Left ventricle myocardium inferior (tissue), 1 donor: ENCODE measurements at places on chromosomes 11 and 22.
A peak's percentile ranks its signal among the peaks of the same experiment; 100 is the strongest.

GRCh38 chr11:62242021-62242420 is at the start of gene SCGB1D2:
Gene SCGB1D2 (plus strand): TSS chr11:62242239. CDS start chr11:62242308, 69 bp downstream.
- peak within 1 kb of the TSS; percentile 54 for H3K27ac ChIP-seq
- H3K36me3 ChIP-seq, result no peaks in the 10 kb centered on the region
- peaks cover 9% of the 10 kb centered on the region for H3K4me1 ChIP-seq

GRCh38 chr11:84626256-84626655 is 1000.9 kb downstream of the DLG2 start:
- H3K36me3 ChIP-seq, result no peaks in the 10 kb centered on the region
- no peak for DNase-seq
- H3K27ac ChIP-seq, result no peak overlapping the region
- H3K27me3 ChIP-seq, result no peaks in the 10 kb centered on the region

GRCh38 chr11:94925422-94926270 is 47.7 kb downstream of the CWC15 start:
- H3K4me3 ChIP-seq, result no peak overlapping the region
- H3K27ac ChIP-seq, result peak overlapping the region; percentile 86
- peaks cover 50% of the 10 kb centered on the region for H3K4me1 ChIP-seq
- peaks cover 2% of the 10 kb centered on the region for H3K27me3 ChIP-seq
- H3K36me3 ChIP-seq, result no peaks in the 10 kb centered on the region

- H3K4me1 ChIP-seq, result no peaks in the 10 kb centered on the region
- H3K36me3 ChIP-seq, result no peaks in the 10 kb centered on the region
- no peaks in the 10 kb centered on the region for H3K27me3 ChIP-seq
- no peak for DNase-seq
- H3K4me3 ChIP-seq, result no peak overlapping the region
These were observed 16.1 kb upstream of the PRSS23 start for GRCh38 chr11:86784241-86784681.

GRCh38 chr22:46202897-46203600 is 47.0 kb downstream of the CDPF1 start:
- H3K4me3 ChIP-seq, result no peak overlapping the region
- H3K27ac ChIP-seq, result no peak overlapping the region
- no peak for DNase-seq
- H3K4me1 ChIP-seq, result peaks cover 17% of the 10 kb centered on the region

DNA sequence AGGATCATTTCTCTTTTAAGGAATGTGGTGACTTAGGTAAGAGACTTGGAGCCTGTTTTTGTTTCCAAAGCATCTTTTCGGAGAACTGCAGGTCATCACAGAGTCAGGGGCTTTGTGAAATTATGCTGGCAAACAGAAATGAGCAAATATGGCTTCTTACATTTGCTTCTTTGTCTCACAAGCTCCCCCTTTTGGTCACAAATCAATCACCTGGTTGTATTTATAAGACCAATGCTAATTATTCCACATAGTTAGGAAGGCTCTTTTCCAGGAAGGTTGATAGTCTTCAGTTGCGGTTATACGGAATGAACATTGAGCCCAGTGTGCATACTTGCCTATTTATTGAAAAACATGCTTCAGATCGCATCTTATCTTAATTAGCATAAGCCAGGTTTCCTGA is 34.6 kb upstream of the CEP126 start:
- H3K36me3 ChIP-seq, result no peaks in the 10 kb centered on the region
- no peak overlapping the region for H3K27ac ChIP-seq
- peaks cover 8% of the 10 kb centered on the region for H3K27me3 ChIP-seq

DNA sequence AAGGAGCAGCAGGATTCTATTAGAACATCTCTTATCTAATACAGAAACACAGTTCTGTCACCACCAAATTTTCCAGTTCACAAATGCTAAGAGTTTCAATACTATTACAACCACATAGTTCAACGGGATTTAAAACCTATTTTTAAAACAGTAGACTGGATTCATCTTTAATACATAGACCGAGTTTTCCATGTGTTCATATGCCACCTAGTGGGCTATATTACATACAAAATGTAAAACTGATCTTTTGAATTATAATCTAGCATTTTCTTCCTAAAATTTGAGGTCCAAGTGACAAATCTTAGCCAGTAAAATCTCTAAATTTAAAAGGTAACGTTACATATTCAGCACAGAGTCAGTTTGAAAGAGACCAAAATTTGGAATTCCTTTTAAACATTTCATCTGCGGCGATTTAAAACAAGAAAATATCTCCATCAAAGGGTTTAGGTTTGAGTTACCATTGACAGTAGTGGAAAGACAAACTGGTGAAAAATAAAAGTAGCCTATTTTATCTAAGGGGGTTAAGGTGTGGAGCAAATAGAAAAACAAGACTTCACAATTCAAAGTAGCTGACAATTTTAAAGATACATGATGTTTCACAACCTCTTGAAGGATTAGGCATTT is 269.3 kb upstream of the MPPED2 start:
- H3K27me3 ChIP-seq, result no peaks in the 10 kb centered on the region
- H3K4me3 ChIP-seq, result no peak overlapping the region
- DNase-seq, result no peak

DNA sequence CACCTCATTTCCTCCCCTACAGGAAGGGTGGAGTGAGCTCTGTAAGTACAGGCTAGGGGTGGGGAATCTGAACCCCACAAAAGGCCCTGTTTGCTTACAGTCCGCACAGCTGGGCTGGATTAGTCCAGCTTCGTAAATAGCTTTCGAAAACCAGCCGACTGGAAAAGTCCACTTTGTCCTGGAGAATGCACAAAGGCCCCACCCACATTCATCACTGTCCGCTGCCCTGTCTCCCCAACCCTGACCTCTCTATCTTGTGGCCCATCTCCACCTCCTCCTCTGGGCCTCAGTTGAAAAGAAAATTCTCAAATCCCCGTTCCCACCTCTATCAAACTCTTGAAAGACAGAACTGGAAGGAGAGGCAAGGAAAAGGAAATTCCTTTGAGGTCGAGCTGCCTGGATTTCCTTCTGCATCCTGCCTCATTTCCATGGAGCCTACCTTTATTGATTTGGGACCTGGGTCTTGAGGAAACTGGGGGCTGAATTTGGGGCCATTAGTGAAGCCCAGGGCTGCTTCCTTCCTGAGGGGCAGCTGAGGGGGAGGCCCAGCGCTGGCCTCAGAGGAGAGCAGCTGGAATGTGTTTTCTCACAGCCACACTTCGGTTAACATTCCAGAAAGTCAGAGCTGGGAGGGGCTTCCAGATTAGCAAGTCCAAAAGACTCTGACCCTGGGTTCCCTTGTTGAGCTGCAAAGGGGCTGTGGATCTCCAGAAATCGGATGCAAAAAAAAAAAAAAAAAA is 147.6 kb downstream of the FBXO7 start:
- no peaks in the 10 kb centered on the region for H3K27me3 ChIP-seq
- H3K36me3 ChIP-seq, result no peaks in the 10 kb centered on the region
- peak overlapping the region; percentile 93 for H3K27ac ChIP-seq
- H3K4me3 ChIP-seq, result peak overlapping the region; percentile 20
- H3K4me1 ChIP-seq, result peaks cover 94% of the 10 kb centered on the region
- DNase-seq, result peak; percentile 62

GRCh38 chr11:91394727-91395414 is 829.7 kb upstream of the FAT3 start:
- no peak overlapping the region for H3K4me3 ChIP-seq
- DNase-seq, result no peak
- H3K27me3 ChIP-seq, result no peaks in the 10 kb centered on the region
- H3K27ac ChIP-seq, result no peak overlapping the region
